Anterior cingulate cortex (tissue), 58 donors: ENCODE measurements at places on chromosomes 12 and 14.

DNA sequence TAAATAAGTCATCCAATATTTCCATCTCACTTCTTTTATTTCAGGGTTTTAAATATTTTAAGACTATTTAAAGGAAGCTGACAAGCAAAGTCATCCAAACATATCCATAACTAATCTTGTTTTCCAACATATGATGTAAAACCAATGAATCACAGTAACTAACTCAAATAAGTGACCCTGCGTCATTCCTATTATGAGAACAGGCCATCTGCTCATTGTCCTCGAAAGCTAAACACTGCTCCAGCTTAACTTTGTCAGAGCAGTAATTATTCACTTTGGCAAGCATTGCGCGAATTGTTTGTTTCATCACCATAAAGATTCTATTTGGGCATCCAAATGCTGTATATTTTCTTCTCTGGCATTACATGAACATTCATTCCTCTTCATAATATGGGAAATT is 99.1 kb downstream of the CAPZA3 start:
- no peak for DNase-seq

DNA sequence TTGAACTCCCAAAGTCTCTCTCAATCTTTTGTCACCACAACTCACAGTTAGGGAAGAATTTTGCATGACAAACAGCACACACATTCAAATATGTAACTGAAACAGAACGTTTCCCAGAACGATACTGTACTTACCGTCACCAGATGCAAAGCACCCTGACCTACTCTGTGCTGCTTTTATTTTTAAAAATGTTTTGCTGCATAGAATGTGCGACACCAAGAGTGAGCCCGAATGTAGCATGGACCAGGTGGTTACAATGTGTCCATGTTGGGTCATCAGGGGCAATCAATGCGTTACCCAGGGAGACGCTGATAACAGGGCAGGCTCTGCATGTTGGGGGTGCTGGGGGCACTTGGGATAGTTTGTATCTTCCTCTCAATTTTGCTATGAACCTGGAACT is 14.6 kb upstream of the EIF5 start:
- no peak for DNase-seq

DNA sequence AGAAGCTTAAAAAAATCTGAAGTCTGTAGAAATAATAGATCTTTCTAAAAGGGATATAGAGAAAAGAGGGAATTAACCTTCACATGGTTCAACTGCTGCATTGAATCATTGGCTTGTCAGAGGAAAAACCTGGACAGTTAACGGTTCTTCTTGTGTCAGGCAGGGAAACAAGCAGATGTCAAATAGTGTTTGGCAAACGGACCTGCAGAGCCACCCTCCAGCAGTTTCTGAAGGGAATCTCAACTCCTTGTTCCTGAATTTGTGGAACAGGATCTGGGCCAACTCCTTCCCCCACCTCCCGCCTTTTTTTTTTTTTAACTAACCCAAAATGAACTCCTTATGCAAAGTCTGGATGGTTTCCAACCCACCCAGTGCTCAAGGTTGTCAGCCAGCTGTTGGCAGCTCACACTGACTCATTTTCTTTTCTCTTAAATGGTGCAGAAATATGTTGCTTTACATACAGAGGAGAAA is 187.3 kb downstream of the CAND1 start:
- DNase-seq: no peak

GRCh38 chr14:29853272-29853671 is 74.4 kb downstream of the PRKD1 start:
- DNase-seq: no peak

- DNase-seq: no peak
Observed at GRCh38 chr14:92930737-92931602, 8.0 kb downstream of the CHGA start.

DNA sequence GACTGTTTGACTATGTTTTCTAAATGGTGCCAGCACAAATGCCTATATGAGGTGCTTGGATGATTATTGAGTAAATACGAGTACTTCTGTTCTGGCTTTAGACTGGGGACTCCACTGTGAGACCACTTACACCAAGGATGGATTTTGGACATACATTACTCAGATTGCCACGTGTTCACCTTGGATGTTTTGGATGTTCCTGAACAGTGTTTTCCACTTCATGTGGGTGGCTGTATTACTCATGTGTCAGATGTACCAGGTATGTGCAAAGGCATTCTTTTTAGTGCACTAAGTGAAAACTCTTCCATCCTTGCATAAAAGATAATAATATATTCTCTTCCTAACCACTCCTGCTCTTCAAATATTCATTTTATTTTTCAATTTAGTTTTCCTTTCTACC is 30.7 kb downstream of the CSRP2 start:
- DNase-seq: no peak

DNA sequence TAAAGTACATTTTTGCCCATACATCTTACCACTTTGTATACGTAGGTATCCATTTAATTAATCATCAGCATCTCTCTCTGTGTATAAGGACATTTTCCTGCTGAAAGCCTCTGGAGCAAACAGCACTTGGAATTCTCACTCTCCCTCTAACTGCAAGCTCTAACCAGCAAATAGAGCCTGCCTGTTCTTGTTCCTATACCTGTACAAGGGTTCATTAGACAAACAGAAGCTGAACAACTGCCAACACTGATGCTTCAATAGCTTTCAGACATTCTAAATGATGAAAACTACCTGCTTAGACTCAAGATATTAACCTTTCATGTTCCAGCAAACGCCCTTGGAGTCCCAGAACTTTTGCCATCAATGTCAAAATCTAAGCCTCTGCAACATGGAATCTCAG is 98.0 kb downstream of the KCNH5 start:
- DNase-seq: no peak

GRCh38 chr12:89250213-89250612 is 102.1 kb downstream of the DUSP6 start:
- no peak for DNase-seq

DNA sequence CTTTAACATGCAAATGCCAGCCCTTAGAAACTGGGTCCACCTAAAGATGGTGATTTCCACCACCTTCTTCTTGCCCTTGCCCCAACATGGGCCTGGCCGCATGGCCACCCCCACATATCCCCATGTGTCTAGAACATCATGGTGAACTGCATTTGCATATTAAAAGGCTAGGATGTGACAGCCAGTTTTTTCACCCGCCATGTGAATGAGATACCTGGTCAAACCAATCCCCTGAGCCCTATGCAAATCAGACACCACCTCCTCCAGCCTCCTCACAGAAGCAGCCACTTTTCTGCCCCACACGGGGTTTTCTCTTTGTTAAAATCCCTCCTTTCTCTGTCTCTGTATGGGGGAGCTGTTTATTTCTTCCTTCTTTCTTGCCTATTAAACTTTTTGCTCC is 1322.5 kb downstream of the FSCB start:
- no peak for DNase-seq

DNA sequence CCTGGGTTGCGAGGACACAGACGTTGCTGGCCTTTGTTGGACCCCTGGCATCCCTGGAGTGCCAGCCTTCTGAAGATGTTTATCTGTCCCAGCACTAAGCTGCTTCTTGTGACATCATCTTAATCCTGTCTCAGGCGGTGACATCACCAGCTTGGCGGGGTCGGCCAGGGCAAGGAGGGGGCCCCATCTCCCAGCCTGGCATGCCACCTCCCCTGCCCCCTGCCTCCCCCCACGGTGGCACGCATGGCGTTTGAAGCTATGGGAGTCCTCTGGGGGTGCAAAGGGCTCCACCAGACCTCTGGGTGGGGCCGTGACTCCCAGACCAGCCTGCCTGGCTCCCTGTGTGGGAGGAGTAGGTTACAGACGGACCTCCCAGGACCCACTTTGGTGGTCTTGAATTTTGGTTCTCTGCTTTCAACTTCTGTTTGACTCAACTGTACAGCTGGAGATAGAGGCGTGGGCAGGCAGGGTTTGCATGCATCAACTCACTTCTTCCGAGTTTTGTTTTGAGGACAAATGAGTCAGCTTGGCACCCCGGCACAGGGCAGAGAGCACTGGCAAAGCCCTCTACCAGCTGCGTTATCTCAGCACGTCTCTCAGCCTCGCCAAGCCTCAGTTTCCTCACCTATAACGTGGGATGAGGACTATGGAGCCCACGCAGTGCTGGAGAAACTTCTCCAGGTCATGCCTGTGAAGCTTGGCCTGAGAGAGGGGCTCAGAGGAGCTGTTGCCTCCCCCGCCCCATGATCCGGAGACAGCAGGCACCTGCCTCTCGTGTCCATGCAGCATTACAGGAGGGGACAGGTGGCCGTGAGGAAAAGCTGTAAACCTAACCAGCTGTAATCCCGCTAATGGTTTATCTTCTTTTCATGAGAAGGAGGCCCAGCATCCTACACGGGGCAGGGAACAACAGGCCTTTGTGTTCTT is 38.8 kb upstream of the EML1 start:
- no peak for DNase-seq

DNA sequence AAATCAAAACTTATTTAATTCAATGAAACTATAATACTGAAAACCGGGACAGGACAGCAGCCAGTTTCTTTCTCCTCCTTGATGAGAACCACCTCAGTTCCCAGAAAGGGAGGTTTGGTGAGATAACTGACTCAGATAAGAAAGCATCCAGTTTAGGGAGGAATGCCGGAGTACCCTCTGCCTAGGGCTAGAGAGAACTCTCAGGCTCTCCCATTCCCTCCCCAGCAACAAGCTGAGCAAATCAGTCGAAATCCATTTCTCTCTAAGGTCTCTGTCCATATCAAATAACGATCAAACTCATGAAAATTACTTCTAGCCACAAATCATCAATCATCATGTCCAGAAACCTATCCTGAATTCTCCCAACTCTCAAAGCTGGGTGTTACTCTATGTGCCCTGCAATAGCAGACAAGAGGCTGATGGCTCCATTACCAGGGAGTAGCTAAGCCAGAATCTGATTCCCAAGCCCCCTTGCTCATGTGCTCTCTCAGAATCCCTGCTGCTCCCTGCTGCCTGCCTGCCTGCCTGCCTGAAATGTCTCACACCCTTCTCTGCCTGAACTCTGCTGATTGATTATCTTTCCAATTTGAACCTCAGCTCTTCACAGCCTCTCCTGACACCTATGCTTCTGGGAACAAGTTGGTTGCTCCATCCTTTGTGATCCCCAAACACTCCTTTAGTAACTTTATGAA is 49.4 kb downstream of the SLC25A47 start:
- no peak for DNase-seq

- DNase-seq: no peak
Observed at GRCh38 chr12:94689002-94689645, 38.8 kb upstream of the TMCC3 start.

GRCh38 chr14:22524115-22524783 is 64.8 kb downstream of the DAD1 start:
- no peak for DNase-seq

- DNase-seq: no peak
Observed at GRCh38 chr12:119082016-119082415, 96.7 kb upstream of the HSPB8 start.

GRCh38 chr14:106216679-106217078 is 690.3 kb downstream of the TMEM121 start:
- no peak for DNase-seq

GRCh38 chr14:75049731-75050201 is 1.5 kb downstream of the MLH3 start:
- DNase-seq: no peak

DNA sequence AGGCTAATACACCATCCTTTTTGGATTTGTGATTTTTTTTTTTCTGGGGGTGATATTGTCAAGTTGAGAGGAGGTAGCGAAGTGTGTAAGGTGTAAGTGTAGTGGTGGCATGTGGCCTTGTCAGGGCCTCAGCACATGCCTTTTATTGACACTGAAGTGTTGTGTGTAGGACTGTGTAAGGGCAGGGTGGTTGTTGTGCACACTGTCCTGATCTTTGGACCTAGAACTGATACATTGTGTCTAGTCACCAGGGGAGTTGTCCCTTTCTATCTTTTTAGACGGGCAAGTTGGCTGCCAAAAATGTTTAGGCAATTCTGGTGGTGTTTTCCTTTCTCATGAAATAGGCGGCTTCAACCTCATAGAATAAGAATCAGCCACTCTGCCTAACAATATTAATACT is 244.0 kb downstream of the NRXN3 start:
- DNase-seq: no peak

- no peak for DNase-seq
Observed at GRCh38 chr12:83841620-83842019, 1071.0 kb downstream of the SLC6A15 start.

- no peak for DNase-seq
Observed at GRCh38 chr14:60003991-60004390, 84.0 kb downstream of the LRRC9 start.

DNA sequence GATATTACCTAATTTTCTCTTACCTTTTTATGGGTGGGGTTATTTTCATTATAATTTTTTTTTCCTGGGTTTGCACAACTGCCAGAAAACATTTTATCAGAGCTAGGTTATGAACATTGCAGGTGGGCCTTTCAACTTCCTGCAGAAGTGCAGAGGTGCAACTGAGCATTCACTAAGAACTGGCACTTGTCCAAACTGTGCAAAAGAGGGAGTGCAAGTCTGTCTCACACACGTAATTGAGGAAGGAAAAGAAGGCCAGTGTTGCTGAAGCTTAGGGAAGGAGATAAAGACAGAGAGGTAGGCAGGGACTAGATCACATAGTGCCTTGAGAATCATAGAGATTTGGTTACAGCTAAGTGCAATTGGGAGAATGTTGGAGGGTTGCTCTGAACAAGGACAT is 14.1 kb upstream of the AMN1 start:
- DNase-seq: no peak

GRCh38 chr12:46374310-46374709 is 1.7 kb upstream of the SLC38A2 start:
- no peak for DNase-seq

DNA sequence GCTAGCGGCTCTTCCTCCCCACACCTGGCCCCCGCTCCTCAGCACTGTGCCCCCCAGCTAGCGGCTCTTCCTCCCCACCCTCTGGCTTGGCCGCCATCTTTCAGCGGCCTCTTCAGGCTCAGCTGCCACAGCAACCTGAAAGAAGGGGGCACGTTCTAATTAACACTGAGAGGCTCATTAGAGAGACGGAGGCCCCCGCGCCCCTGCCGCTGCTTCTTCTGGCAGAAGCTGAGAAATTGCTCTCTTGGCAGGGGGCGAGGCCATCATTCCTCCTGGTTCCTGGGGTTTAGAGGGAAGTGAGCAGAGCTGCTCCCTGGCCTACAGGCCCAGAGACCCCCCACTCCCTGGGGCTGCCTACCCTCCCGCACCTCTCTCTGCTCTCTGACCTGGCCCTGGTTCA is 64.4 kb downstream of the IQSEC3 start:
- DNase-seq: no peak

GRCh38 chr12:53241623-53242412 is 9.8 kb upstream of the RARG start:
- no peak for DNase-seq

- DNase-seq: no peak
Observed at GRCh38 chr12:85531341-85531740, 251.3 kb downstream of the ALX1 start.
